Adrenal gland (tissue), 19 donors: ENCODE measurements at places on chromosomes 12 and 14. TPM values are rescaled to one million over a fixed set of nuclear protein-coding genes. Genes with fewer than 3 reads are reported as not detected.

The ABCD2 gene
- total RNA-seq = 0.85 TPM

The NANOG gene
- total RNA-seq = not detected

The OSGEP gene
- 30.0 TPM for total RNA-seq

DNA sequence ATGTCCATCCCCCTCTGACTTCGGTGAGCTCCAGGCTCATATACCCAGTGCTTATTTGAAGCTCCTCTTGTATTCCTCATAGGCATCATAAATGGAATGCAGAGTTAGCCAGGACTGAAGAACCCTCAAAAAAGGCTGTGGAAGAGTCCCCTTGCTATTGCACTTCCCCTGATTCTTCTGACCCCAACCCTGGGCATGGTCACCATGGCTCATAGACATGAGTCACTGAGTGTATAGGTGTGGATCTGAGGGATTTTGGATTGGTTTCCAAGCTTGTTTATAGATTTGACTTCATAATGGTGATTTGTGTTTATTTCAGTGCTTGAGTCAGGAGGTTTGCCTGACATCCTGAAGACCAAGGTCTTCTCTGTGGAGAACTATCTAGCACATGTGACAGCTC lies 98.4 kb upstream of the SLC38A2 start:
- no peak for DNase-seq

DNA sequence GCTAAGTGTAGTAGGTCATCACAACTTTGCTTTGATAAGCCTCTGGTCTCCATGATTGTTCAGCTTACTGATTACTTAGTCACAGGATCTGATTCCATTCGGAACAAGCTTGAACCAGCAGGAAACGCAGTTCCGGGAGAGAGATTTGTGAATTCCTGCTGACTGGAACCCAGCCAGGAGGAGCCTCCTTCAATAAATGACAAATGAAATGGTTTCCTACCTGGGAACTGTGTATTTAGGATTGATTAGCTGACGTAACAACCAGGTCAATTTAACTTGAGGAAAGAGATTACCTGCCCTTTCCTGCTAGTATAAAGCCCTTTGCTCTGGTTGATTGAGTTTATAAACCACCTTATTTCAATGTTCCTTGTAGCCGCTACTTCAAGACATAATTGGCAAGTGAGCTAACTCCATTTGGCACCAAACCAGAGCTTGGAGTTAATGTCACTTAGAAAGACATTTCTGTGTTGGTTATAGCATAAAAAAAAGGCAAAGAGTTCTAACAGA lies 35.1 kb upstream of the KCNH3 start:
- peak; percentile 22 for DNase-seq

DNA sequence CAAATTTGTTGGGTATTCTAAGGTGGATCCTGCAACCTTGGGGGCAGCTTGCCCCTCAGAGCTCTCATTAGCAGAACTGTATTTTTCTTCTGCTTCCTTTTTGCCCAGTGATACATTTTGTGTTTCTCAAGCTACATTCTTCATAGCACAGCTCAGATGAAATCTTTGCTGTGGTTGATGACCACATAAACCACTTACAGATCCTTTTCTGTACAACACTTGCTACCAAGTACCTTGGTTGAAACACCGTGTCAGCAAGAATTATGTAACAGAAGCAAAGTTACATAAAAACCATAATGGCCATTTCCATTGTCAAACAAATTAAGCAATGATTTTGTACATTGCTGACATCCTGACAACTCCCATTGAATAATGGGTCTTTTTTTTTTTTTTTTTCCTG lies 9.7 kb upstream of the PLBD1 start:
- no peak for DNase-seq

DNA sequence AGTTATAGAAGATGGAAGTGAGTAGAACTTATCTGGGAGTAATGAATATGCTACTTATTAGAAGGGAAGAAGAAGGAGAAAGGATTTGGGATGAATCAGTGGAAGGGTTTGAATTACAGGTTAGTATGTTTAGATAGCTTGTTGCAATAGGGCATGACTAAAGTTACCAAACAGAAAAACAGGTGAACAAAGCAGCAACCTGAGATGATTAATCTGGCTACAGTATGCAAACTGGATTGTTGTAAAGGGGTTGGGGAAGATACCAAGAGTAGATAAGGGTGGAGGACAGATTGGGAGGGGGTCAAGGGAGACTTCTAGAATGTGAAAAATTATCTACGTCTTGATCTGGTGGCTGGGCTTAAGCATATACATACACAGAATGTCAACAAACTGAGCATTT lies 73.4 kb upstream of the CLEC14A start:
- DNase-seq = no peak

DNA sequence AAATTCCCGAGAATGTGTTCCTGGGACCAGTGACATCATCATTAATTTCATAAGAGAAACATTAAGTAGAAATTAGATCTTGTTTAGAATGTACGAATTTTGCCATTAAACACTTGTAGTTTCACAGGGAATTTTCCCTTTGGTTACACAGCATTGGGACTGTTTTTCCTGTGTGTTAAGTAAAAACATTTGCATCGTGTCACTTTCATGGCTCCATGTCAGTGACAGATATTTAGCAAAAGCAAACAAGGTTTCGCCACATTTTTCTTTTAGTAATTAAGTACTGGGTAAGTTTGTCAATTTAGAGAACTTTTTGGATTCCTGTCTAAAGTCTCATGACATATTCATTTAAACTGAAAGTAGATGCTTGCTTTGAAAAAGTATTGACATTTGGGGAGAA lies 45.5 kb upstream of the OVCH1 start:
- no peak for DNase-seq

- no peak for DNase-seq
These were observed 75.8 kb downstream of the GLT1D1 start for GRCh38 chr12:128929057-128929456.

DNA sequence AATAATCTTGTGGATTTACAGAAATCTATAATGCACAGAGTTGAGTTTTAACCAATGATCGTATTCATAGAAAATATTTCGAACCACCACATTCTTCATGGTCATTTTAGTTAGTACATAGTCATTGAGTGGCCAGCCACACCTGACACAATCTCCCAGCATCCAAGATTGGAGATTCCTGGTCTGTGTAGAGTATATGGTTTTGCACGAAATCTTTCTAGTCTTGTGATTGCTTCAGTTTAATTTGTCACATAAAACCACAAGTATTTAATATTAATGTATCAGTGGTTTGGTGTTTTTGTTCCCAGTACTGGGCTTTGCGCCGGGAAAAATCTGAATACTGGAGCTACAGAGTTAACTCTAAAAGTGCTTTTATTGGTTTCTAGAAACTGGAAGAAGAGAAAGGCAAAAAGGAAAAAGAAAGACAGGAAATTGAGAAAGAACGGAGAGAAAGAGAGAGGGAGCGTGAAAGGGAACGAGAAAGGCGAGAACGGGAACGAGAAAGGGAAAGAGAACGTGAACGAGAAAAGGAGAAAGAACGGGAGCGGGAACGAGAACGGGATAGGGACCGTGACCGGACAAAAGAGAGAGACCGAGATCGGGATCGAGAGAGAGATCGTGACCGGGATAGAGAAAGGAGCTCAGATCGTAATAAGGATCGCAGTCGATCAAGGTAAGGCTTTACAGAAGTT lies 33.4 kb upstream of the PSEN1 start:
- DNase-seq = no peak

DNA sequence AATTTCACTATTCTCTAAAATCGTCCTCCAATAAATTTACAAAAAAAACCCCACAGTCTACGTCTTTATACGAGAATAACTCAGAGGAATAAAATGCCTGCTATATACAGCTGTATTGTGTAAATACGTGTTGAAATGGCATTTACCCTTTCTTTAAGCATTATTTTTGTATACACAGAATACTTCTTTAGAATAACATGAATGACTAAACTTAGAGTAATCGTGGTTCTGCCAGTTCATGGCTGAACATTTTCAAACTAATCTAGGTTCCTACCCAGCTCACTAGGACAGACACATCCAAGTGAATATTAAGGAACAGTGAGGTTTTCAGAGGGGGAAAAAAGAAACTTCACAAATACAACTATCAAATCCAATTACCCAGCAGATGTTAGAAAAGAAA lies 24.6 kb downstream of the DICER1 start:
- no peak for DNase-seq

DNA sequence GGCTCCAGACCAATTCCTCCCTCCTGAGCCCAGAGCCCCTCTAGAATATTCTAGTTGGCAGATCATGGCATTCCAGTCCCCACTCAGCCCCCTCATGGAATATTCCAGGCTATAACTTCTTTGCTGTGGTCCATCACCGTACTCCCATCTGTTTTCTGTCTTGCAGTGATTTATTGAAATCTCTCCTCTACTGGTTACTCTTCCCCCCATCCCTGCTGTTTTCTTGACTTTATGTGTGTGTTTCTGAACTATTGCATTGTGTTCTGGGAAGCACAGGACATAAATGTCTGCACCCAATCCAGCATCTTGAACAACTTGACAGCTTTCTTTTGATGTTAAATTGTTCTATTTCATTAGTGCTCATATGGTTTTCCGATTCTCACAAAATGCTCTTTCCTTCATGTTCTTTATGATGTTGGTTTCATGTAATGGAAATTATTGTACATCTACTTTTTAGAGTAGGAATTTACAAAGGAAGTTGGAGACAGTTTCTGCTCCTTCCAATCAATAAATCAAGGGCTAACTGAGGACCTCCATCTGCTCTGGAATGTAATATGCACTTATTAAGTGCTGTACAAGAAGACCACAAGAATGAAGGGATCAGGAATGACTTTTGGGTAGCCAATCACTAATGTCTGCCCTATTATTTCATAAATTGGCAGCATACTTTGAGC lies 26.3 kb downstream of the PDE6H start:
- DNase-seq = no peak

GRCh38 chr12:6205144-6205539 lies 4.9 kb downstream of the CD9 start:
- DNase-seq = peak; percentile 68

DNA sequence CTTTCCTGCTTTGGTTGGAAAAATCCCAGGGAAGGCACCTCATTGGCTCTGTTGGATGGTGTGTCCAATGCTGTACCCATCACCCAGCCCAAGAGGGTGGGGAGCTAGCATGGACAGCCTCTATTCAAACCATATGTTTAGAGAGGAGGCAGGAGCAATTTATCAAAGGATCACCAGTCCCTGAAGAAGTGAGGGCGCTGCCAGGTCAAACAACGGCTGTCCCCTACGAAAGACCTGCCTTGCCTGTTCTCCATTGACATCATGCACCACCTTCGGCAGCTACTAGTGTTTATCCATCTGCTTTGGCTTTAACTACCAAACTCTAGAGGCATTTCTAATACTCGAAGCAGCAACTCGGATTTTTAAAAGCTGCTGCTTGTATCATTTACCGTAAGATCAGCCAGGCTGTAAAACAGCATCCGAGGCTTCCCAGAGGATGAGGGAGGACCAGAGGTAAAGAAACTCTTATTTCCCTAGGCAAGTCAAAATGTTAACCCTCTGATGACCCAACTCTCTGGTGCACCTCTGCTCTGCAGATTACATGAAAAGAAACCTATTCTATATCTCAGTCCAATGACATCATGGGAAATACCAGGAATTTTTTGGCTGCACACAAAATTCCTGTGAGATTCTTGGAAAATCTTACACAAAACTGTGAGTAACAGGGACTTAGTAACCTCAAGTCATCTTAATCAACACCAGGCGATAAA lies 720.9 kb upstream of the TBX3 start:
- no peak for DNase-seq

- no peak for DNase-seq
These were observed 109.2 kb downstream of the TMEM121 start for GRCh38 chr14:105635560-105635959.

GRCh38 chr14:103428723-103429556 lies 43.7 kb downstream of the MARK3 start:
- no peak for DNase-seq

- DNase-seq = no peak
These were observed 44.0 kb upstream of the FRMD6 start for GRCh38 chr14:51607711-51608110.

DNA sequence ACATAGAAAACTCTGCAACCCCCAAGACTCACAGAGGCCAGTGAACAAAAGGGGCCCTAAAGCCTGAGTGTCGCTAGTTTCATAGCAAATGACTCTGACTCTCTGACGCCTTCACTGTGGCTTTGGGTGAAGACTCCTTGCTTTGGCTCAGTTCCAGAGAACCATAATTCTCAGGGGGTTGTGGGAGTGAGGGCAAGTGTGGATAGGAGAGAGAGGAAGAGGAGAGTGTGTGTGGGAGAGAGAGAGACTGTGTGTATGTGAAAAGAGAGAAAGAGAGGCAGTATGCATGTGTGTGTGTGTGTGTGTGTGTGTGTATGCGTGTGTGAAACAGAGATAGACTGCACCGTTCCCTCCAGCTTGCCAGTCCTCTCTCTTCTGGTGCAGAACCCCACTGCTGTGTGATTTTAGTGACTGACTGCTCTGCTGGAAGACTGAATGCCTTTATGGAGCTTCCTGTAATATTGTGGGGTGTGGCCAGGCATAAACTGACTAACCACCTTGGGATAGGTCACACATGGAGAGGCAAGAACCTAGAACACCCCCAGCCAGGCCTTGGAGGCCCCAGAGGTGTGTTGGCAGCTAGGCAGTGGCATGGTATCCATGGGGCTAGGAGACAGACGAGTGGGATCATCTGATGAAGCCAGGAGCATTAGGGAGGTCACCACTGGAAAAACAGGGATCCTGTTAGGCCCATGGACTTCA lies 45.9 kb upstream of the STXBP6 start:
- no peak for DNase-seq

DNA sequence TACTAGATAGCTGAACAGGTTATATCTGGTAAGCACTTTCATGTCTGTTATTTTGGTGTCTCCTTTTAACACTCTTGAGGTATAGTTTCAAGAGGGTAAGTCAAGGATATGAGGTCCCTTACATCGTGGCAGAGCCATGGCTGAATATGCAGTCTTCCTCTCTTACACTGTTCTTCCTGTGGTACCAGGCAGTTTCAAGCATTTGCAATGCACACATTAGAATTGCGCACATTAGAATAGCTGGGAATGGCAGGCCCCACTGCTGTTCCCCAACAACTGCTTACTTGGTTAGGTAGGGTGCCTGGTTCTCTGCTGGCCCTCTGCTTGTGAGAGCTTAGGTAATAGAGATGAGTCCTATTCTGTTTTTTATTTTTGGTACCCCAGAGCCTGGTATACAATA lies 41.2 kb downstream of the TMTC2 start:
- no peak for DNase-seq

DNA sequence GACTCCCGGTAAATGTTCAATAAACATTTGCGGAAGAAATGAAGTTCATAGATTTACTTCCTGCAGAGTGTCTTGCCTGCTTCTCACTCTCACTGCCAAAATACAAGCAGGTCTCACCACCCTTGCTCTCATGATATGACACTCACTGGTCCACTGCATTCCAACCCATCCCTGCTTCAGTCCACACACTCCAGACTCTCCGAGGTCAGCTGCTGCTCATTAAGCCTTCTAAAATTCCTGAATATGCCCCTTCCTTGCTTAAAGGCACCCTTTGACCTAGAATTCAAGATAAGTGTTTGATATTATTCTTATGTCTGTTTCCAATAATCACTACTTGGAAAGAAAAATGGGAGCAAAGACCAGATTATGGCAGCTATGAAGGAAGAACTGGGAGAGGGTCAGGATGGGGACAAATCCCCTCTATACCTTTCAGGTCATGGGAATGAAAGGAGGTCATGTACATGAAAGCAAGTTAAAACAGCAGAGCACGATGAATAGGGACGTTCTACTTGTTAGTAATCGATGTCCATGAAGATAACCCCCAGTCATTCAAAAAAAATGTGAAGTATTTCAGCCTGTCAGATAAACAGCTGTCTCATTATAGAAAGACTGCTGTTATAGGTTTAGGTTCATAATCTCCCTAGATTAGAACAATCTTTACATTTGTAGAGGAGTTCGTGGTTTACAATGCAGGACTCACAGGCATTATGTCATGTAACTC lies 10.5 kb upstream of the NID2 start:
- DNase-seq = no peak

- DNase-seq = no peak
These were observed 25.3 kb downstream of the C12orf75 start for GRCh38 chr12:105355752-105356151.
